Stimulated activated CD8-positive, alpha-beta memory T cell treated with anti-CD3 and anti-CD28 coated beads, Interleukin-15, amount 100 ng/mL, for 24 hours (primary cell): ENCODE measurements at places on chromosomes 16 and 17.

GRCh38 chr17:46889992-46890564 is 32.9 kb upstream of the GOSR2 start:
- no peak for DNase-seq

DNA sequence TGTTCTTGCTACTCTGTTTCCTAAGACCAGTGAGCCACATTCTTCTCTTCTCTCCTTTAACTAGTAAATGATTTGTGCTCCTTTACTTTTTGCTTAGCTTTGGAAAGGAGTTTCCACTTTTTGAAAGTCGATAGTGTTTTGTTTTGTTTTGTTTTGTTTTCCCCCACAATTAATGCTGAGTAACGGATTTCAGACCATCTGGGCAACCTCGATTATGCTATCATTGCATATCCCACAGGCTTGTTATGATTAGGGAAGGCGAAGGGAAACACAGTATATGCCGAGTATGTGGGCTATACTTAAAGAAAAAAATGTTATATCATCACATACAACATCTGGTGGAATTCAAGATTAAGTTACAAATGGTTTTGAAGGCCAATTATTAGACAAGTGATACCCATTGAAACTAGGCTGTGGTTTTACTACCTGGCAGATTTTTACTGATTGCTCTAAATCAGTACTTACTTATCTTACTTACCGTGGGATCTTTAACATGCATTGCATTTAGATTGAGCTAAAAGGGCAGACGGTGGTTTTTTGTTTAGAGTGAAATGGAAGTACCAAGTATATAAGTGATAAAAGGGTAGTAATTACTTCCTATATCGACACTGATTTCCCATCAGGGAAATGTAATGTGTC is 361.3 kb upstream of the SOX9 start:
- DNase-seq: no peak

DNA sequence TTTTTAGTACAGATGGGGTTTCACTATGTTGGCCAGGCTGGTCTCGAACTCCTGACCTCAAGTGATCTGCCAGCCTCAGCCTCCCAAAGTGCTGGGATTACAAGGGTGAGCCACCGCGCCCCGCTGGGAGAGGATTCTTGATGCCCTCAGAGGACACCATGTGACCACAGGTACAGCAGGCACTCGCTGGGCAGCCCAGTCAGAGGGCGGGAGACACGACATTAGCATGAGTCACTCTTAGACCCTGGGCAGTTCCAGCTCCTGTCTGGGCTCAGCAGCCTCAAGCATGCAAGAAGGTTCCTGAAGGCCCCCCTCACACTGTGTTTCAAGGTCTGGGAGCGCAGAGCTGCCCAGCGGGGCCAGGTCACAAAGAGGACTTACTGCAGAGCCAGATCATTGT is 11.9 kb downstream of the STAC2 start:
- no peak for DNase-seq

- DNase-seq: no peak
These were observed 14.7 kb downstream of the DBNDD1 start for GRCh38 chr16:90004577-90004976.

DNA sequence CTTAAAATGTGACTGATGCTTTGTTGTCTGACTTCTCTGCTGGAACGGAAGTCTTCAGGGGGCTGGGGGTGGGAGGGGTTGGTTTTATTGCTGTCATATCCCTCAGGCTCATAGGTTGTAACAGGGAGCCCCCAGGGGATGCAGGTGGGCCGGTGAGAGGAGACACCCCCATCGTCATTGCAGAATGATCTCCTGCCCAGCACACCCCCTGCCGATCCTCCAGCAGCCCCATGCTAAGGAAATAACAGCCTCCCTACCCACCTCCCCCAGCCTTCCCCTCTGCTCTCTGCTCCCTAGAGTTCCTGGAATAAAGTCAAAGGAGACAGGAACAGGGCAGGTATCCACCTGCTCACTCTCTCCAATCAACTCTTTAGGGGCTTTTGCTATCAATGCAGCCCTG is 270.1 kb upstream of the TNRC6C start:
- no peak for DNase-seq

DNA sequence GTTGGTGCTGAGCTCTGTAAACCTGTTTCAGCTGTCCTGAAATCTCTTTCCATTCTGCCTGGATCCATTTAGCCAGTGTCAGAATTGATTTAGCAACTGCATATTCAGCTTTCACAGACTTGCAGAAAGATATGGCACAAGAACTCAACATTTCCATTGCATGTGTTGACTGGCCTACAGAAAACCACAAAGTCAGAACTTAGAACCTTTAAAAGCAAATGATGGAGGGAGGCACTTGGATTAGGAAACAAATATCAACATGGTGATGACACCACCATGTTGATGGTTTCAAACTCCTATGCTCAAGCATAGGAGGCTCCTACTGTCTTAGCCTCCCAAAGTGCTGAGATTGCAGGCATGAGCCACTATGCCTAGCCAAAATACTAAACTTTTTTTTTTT is 52.3 kb upstream of the ARL6IP1 start:
- no peak for DNase-seq

DNA sequence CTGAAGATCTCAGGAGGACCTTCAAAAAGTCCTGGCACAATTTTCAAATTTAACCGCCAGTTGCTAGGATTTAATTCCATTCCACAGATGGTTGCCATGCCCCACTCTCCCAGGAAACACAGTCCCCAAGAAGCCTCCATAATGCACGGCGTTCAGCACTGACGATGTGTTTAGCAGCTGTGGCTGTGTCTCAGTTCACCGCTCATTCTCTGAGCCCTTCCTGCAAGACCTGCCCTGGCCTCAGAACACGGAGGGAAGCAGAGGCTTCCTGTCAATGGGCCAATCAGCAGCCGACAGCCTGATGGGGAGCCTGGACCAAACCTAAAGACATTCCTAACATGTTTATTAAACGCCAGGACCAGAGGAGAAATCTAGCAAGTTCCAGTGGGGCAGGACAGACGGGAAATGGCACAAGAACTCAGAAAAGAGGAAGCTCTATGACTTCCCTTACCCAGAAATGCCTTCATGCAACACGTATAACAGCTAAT is 4.9 kb downstream of the MYLK3 start:
- DNase-seq: no peak

DNA sequence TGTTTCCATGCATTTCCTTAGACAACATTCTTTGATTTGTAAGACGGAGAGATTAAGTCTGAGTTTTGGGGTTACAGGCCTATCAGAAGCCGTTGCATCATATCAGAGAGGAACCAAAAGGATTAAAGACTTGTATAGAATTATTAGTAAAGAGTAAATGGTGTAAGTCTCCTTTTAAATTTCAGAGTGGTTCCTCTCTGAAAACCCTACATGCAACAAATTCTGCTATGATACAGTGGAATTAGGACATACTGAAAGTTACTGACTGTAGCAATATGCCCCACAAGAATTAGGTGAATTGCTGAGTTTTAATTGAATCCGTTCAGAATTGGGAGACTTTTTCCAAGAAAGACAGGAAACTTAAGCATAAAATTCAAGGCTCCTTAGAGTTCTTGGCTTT is 221.6 kb downstream of the FTO start:
- DNase-seq: no peak

DNA sequence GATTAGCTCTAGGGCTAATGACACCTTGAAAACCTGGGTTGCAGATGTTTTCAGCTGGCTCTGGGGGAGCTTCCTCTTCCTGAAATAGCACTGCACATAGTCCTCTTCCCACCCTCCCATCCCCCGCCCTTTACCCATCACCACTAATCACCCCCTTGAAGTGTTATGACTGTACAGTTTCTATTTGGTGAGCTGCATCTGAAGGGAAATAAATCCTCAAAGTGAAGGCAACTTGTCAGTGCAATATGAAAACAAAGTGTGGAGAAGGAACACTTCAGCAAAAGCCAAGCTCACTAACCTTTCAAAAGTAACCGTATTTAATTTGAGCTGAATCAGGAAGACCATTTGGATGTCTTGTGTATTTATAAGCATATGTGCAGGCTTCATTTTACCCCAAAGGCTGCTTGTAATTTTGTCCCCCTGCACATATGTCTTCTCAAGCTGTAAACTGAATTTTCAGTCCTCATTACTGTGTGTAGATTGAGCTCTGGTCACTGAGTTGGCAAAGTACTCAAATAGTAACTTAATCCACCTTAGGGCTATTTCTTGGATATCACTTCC is 44.1 kb upstream of the CA10 start:
- no peak for DNase-seq

GRCh38 chr17:29948448-29949215 is 7.2 kb downstream of the EFCAB5 start:
- no peak for DNase-seq

- DNase-seq: no peak
These were observed 2180.1 kb downstream of the TP53TG3F start for GRCh38 chr16:35639233-35640205.

DNA sequence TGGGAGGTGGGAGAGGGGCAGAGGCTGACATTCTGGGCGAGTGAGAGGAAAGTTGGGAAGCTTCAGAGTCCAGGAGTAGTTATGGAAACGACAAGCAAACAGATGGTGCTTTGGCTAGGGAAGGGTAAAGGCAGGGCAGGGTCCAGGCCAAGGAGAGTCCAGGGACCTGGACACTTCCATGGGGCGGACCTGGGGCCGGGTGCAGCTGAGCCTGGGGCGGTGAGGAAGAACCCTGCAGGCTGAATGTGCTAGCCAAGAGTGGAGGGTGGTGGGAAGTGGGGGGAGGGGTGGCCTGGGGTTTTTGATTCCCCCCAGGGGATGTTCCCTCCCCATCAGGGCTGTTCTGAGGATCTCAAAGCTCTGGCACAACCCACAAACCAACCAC is 2.6 kb downstream of the PPP1R9B start:
- no peak for DNase-seq

- no peak for DNase-seq
These were observed 11.0 kb downstream of the SLC6A4 start for GRCh38 chr17:30224419-30224960.

DNA sequence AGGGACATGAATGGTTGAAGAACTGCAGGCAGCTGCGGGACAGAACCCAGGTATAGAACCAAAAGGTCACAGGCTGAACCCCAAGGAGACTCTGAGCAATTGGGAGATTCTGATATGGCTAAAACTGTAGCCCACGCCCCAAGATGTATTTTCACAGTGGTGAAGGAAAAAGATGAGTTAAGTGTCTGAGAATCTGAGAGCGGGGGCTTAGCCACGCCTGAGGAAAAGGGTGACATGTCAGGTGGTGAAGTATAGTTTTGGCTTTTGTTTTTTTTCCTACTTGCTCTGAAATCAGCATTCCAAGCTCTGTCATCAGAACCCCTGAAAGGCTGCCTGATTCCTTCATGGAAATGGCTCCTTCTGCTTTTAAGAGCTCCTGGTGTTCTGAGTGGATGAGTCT is 73.3 kb downstream of the AKAP1 start:
- no peak for DNase-seq

- no peak for DNase-seq
These were observed 2.8 kb downstream of the CEMP1 start for GRCh38 chr16:2528161-2529060.

- DNase-seq: no peak
These were observed 46.0 kb downstream of the YPEL2 start for GRCh38 chr17:59377410-59377809.

- DNase-seq: no peak
These were observed 23.4 kb downstream of the C17orf67 start for GRCh38 chr17:56810343-56810742.

- no peak for DNase-seq
These were observed 137.7 kb upstream of the CRHR1 start for GRCh38 chr17:45646288-45646988.

DNA sequence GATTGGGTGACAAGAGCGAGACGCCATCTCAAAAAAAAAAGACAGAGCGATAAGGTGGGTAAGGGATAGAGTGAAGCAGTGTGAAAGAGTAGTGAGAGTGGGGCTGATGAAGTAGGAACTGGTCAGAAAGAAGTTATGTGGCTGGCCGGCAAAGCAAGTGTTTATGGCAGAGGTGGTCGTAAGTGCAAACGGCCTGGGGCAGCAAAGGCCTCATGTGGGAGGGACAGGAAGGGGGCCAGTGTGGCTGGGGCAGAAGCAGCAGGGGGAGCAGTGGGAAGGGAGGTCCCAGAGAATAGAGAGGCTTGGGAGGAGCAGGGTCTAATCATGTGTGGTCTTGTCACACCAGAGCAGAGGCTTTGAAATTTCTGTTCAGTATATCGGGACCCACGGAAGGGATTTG is 186.2 kb downstream of the HS3ST3B1 start:
- DNase-seq: no peak

DNA sequence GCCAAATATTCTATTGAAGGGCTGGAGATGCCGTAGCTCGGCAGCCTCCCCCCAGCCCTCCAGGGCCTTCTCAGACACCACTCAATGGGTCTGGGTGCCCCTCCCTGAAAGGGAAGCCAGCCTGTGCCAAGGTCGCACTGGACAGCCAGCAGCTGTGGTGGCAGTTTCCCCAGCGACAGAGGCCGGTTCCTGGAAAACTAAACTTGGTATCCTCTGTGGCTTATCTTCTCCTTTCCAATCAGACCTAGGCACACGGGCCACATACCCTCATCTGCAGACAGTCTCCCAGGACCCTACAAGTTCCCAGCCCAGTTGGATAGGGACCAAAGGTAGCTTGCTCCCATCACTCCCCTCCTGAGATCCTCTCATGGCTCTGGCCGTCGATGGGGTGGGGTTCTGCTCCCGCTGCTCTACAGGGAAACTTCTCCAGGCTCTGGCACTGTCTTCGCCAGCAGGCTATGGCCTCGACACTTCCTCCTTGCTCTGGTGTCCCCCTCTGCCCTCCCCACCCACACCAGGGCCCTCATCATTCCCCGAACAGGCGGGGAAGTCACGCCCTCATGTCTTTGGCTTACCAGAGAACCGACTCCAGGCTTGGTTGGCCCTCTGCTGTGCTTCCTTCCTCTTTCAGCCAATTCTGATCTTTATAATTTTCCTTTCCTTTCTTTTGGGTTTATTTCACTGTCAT is 18.3 kb upstream of the IL21R start:
- no peak for DNase-seq

DNA sequence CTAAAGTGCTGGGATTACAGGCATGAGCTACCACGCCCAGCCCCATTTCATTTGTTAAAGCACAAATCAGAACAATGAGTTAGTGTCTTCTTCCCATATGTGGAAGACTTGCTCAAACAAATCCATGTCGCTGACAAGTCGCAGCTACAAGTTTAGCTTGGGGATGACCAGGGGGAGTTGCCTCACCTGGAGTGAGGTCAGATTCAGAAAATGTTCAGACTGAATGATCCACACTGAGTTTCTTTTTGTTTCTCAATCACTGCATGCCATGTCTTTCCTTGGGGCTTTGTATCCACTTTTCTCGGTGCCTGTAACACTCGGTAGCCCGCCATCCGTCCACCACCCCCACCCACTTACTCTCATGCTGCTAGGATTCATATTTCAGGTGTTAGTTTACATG is 437.3 kb upstream of the DYNLRB2 start:
- DNase-seq: no peak

DNA sequence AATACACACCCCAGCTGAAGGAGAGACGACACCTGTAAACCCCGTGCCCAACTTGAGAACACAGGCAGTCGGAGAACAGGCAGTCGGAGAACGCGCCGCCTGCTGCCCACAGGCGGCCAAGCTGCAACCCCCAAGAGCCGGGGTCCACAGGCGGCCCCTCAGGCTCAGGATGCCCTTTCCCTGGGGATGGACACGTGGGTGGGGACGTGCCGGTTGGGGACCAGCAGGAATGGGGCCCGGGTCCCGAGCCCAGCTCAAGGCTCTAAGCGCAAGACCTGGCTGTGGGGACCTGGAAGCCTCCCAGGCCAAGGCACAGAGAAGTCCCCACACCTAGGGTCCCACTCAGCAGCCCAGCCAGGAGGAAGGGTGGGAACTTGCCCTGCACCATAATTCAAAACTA is 79.5 kb upstream of the GNG13 start:
- no peak for DNase-seq
